ENCODE measurements at places on chromosomes 12 and 14. TPM values are rescaled to one million over a fixed set of nuclear protein-coding genes. Genes with fewer than 3 reads are reported as not detected.

- DNase-seq: no peak
Measured at GRCh38 chr14:53532853-53533252, 379.7 kb upstream of the DDHD1 start.

Gene GSG1
- total RNA-seq: under 0.01 TPM

Gene ART4
- 0.27 TPM for total RNA-seq

Gene ST8SIA1
- total RNA-seq: 0.54 TPM

GRCh38 chr12:80815351-80815750 lies 98.6 kb downstream of the MYF5 start:
- DNase-seq: no peak

- no peak for DNase-seq
Measured at GRCh38 chr14:24818058-24818822, 184.2 kb upstream of the GZMB start.

DNA sequence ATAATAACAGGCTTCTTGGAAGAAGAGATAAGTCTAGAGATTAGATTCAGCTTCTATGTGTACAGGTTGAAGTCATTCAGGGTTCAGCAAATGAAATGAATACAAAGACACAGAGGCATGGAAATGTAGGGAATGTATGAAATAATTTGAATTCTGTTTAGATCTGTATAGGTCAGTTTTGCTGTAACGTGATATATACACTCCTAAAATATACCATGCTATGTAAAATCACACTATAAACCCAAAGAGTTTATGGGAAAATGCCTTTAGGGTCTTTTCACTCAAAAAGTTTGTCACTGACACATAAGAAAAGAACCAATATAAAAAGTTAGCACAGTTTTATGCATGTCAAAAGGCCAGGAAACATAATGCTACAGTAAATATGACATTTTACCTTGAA lies 854.0 kb downstream of the LRFN5 start:
- no peak for DNase-seq

DNA sequence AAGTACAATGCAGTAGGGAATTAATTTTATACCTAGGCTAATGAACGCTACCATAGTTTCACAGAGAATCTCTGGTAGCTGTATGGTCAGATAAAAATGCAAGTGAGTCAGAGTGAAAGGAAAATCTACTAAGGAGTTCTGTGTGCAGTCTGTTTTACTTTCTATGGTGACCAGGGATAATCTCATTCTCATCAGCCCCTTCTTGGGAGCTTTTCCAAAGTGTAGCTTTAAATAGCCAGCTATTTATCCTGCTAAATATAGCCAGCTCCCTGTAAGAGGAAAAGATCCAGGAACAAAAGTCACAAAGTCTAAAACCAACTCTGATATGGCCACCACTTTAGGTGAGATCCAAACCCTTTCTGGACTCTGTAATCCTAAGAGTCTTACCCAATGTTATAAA lies 75.5 kb downstream of the TMEM116 start:
- no peak for DNase-seq

Gene GPR68
- 0.81 TPM for total RNA-seq

DNA sequence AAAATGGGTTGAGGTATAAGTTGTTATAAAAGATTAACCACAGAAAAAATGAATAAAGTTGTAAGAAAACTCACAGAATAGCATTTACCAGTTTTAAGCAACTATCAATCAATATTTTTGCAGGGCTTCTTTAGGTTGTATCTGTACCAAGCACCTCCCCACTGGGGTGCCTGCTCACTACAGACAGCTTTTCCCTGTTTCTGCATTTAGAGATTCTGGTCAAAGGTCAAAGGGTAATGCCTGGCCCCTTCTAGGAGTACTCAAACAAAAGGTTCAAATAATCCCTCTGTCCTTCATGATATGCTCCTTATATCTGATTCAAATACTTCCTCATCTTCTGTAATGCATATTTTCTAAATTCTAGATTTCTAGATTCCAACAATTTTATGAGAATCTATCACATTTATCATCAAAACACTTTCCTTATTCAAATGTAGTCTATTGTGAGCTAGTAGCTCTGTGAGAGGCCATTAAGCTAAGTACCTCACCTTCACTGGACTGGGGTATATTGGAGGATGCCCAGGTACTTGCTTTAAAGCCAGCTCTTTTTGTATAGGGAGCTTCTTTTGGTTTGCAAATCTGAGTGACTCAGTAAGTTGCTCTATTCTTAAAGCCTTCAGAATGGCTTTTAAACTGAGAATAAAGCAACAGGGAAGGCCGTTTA lies 120.7 kb upstream of the PTPRB start:
- DNase-seq: no peak

DNA sequence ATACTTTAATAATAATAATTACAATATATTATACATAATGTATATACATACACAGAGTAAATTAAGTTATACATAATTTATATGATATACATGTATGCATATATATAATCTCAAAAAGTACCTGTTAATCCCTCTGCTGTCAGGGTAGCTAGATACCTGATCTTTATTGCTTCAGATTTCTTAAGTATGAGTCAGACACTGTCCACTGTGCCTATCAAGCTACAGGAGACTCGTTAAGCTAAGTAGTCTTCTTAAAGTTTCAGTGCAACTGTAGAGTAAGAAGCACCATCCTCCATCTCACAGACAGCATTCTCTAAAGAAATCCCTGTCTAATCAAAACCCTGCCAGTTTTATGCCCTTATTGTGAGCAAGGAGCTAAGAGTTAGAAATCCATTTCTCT lies 428.7 kb downstream of the RERGL start:
- no peak for DNase-seq

GRCh38 chr12:132359971-132360370 lies 30.6 kb upstream of the GALNT9 start:
- DNase-seq: no peak

GRCh38 chr12:68865399-68866164 lies 57.6 kb downstream of the MDM2 start:
- peak; percentile 5 for DNase-seq

Gene CELA1
- not detected for total RNA-seq

Gene TRPV4
- not detected for total RNA-seq

- no peak for DNase-seq
Measured at GRCh38 chr12:115023279-115024265, 339.6 kb upstream of the TBX3 start.

DNA sequence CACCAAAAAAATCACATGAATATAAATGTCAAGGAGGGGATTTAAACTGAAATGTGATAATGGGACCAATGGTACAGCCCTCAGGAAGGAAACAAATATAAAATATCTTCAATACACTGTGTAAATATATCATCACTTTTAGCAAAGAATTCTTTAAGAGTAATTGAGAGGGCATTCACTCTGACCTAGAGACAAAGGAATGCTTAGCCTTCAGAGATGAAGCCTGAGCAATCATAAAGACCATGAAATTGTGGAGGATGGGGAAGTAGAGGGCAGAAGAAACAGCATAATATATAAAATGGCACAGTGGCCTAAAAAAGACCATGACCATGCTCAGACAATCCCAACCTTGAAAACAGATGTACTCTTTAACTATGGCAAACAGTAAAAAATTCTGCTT lies 20.4 kb downstream of the YAF2 start:
- no peak for DNase-seq

Gene FERMT2
- under 0.01 TPM for total RNA-seq

DNA sequence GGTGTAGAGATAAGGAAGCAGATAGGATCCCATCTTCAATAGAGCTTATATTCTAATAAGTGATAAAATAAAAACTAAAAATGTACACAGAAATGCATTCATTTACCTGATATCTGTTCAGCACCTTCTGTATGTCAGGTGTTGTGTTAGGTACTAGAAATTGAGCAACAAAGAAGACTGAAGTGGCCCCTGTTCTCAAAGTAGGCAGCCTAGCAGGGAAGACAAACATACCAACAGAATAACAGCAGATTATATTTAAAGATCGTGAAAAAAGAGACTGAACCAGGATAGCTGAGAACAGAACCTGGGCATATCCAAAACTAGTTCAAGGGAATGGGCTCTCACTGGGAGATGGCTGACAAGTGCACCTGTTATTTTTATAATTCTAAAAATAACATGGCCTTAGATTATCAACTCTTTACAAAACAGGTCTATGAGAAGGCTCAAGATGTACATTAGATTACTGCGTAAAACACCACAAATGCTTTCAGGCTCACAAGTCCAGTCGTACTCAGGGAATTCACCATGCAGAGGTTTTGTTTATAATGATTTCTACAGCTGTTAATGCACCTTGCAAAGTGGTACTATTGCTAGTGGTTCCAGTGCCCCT lies 16.4 kb downstream of the ANO6 start:
- no peak for DNase-seq

- no peak for DNase-seq
Measured at GRCh38 chr12:56202366-56202765, 13.1 kb upstream of the SMARCC2 start.

GRCh38 chr12:82608706-82609105 lies 78.0 kb upstream of the TMTC2 start:
- no peak for DNase-seq

Gene RNASE3
- 3.0 TPM for total RNA-seq

Gene GLIPR1L2
- total RNA-seq: 0.27 TPM

Gene AKAP5
- total RNA-seq: 0.27 TPM

DNA sequence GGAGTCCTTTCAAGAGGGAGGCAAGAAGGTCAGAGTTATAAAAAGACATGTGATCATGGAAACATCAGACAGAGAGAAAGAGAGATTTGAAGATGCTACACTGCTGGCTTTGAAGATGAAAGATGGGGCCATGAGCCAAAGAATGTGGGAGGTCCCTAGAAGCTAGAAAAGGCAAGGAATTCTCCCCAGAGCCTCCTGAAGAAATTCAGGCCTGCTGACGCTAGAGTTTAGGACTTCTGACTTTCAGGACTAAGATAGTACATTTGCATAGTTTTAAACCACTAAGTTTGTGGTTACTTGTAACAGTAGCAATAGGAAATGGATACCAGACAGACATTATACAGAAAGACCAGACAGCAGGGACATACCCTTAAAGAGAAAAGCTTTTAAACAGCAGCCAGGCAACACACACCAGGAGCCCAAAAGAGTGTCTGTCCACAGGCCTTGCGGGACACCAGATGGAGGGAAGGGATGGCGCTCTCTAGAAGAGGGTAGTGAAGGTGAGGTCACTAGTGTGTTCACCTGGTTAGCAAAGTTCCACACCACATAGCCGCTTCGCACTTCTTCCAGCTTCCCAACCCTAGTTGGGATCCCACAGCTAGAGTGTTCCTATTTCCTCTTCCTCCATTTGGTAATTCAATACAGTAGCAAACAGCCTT lies 29.7 kb upstream of the CEBPE start:
- no peak for DNase-seq

DNA sequence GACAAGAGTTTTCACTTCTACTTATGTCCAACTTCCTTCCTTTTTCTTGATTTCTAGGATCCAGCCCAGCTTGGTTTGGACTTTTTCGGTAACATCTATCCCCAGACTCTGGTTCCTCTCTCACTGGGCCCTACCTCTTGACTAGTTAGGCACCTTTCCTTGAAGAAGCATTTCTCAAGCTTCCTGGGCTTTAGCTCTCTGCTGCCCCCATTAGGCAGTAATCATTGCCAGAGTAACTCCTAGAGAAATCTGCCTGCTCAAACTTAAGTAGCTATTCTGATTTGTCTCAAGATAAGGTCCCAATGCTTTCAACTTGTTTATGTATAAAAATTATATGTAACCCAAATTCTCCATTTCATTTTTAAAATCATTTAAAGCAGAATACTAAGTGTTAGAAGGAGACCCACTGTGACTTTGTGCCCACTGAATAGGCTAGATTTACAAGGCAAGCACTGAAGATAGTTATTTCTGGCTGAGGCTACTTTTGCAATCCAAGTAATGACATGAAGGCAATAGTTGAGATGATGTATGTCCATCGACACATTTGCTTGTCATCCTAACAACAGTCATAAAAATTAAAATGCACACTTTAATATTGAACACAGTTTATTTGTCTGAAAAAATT lies 275.0 kb upstream of the G2E3 start:
- peak; percentile 47 for DNase-seq

Gene STYX
- 8.6 TPM for total RNA-seq

DNA sequence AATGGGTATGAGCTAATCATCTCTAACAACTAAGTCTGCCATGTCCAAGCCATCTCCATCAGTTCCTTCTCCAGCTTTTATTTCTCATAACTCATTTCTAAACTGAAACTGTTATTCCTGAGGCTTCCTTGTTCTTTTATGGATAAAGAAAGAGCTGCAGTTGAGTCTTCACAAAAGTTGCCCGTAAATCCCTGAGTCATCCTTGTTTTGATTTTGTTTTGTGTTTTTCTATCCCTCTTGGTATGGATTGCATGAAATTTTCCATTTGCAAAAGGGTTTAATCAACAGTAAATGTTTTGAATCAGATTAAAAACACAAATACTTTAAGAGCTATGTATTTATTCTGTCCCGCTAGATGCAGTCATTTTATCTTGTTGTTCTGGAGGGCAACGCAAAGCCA lies 290.6 kb downstream of the EGLN3 start:
- DNase-seq: no peak

GRCh38 chr12:50042693-50043092 lies 14.7 kb upstream of the ASIC1 start:
- no peak for DNase-seq

- no peak for DNase-seq
Measured at GRCh38 chr12:127785540-127785939, 481.4 kb upstream of the TMEM132C start.

- DNase-seq: no peak
Measured at GRCh38 chr14:50347521-50347920, 35.4 kb downstream of the DMAC2L start.

DNA sequence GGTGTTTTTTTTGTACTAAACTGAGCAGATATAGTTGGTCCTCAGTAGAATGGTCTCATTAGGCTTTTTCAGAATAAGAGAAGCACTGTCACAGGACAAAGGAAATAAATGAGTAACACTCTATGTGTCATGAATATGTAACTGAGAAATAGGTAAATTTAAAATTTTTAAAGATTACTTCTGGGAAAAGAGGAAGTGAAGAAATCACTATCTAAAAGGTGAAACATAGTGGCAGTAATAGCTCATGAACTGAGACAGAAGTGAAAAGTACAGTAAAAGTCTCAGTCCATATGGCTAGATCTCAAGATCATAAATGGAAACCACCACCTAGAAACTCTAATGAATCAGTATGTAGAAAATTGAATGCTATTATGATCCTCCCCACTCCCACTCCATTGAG lies 89.3 kb upstream of the TTC7B start:
- DNase-seq: no peak

GRCh38 chr14:75295061-75295461 lies 16.4 kb downstream of the FOS start:
- DNase-seq: no peak

Gene MIP
- total RNA-seq: under 0.01 TPM

DNA sequence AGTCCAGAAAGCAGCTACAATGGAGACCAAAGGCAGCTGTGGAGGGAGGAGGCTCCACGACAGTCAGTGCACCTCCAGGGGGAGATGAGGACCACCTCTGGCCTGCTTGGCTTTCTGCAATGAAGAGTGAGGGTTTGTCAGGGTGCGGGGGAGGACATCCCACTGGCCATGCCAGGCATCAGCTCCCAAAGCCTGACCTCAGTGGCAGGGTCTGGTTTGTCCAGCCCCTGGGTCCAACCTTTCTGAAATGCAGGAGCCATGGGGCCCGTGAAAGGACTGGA lies 35.2 kb downstream of the SLC6A12 start:
- DNase-seq: no peak

GRCh38 chr14:88289234-88289633 lies 33.8 kb downstream of the KCNK10 start:
- DNase-seq: no peak

Measured in hematopoietic multipotent progenitor cell (in vitro differentiated cells).